ENCODE measurements at places on chromosomes 13 and 19.

- DNase-seq = no peak
Measured at GRCh38 chr13:77333594-77333993, 6.7 kb upstream of the MYCBP2 start.

DNA sequence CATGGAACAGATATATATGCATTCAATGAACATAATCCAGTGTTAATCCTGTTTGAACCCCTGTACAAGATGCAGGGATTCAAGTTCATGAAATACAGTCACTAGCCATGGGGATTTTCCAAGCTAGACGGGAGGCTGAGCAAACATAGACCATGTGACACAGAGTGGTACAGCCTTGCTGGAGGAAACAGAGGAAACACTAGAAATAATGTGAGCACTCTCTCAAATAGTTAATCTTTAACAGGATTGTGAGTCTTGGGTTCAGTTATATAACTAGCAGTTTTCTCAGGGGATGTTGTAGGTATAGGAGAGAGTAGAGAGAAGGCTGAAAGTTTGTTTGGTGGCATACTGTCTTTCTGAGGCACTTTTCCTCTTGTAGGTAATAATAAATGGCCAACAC lies 13.9 kb upstream of the LGALS16 start:
- DNase-seq = no peak

- DNase-seq = no peak
Measured at GRCh38 chr13:108902405-108903155, 273.2 kb downstream of the MYO16 start.

- no peak for DNase-seq
Measured at GRCh38 chr13:23348262-23349127, 85.0 kb downstream of the SACS start.

DNA sequence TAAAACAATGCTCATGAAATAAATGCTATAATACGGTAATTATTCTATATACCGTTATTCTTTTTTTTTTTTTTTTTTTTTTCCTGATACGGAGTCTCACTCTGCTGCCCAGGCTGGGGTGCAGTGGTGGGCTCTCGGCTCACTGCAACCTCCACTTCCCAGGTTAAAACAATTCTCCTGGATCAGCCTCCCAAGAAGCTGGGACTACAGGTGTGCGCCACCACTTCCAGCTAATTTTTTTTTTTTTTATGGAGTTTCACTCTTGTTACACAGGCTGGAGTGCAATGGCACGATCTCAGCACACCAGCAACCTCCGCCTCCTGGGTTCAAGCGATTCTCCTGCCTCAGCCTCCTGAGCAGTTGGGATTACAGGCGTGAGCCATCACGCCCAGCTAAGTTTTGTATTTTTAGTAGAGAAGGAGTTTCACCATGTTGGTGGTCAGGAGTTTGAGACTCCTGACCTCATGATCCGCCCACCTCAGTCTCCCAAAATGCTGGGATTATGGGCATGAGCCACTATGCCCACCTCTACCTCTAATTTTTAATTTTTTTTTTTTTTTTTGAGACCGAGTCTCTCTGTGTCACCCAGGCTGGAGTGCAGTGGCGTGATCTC lies 6.9 kb downstream of the PPP1R15A start:
- DNase-seq = no peak

- no peak for DNase-seq
Measured at GRCh38 chr19:46530636-46531035, 35.0 kb upstream of the PNMA8B start.

DNA sequence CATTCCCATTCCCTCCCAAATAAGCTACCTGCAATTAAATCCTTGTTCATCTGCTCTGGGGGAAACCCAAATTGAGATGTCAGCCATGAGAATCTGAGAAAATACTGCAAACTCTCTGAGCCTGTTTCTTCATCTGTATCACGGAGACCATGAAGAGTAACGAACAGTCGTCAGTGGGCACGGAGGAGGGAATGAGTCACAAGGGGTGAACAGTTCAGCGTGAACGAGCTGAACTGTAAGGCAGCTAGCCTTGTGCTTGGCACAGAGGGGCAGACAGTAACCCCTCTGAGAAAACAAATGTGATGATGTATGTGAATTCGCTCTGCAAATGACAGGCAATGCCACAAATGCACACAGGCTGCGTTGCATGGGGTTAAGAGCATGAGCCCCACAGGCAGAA lies 288.7 kb downstream of the FOXO1 start:
- no peak for DNase-seq

- no peak for DNase-seq
Measured at GRCh38 chr19:43572171-43572588, 3.1 kb downstream of the XRCC1 start.

- no peak for DNase-seq
Measured at GRCh38 chr13:73733706-73734105, 400.5 kb downstream of the KLF12 start.

DNA sequence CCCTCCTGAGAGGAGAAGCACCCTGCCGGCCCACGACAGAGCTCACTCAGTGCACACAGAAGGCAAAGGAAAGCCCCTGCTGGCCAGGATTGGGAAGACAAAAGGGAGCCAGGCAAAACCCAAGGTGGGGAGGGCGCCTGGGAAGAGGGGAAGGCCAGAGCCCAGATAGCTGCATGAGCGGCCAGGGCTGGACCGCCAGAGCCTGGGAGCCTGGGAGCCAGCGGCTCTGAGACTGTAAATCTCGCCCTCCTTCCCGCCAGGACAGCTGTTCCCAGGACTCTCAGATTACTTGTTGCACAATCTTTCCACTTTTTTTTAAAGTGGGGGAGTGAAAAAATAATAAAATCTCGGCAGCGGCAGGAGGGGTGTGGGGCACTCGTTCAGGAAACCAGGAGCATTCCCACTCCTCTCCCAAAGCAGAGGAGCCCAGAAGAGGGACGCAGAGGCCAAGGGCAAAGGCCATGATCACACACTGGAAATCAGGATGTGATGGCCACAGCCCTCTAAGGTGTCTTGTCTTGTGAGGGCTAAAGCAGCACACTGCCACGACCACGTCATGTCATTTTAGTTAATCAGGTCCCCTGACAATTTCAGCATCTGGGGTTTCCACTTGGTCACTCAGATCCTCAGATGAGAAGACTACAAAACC lies 19.6 kb upstream of the EPHX3 start:
- peak; percentile 54 for DNase-seq

GRCh38 chr13:59625111-59625510 lies 538.6 kb downstream of the DIAPH3 start:
- no peak for DNase-seq

- DNase-seq = no peak
Measured at GRCh38 chr13:95559100-95559499, 6.6 kb downstream of the CLDN10 start.

DNA sequence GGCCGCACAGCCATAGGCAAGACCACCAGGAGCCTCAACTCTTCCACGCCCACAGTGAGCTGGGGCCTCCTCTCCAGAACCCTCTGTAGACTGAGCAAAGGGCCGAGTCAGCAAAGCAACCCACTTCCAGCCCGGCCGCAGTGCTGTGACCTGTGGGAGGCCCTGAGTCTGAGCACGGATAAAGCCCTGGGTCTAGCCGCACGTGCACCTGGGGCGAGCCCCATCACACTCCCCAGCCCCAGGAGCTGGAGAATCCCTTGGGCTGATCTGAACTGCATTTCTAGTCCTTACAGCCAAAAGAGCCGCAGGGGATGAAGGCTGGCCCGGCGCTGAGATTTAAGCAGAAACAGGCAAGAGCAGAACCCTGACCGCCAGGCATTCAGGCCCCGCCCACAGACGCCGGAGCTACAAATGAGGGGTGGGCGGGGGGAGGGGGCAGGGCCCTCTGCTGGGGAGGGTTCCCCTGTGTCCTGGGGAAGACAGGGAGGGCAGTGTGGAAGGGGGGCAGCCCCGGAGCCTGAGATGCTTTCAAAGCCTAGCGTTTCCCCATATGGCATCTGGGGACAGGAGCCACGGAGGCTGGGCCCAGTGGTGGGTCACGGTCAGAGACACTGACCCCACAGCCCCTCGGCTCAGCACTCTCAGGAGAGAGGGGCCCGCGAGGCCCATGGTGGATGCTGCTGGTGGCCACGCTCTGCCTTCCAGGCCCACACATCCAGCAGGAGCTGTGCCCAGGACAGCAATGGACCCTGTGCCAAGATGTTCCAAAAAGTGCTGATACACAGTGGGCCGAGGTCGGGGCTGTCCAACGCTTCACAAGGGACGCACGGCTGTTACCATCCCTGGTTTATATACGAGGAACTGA lies 4.9 kb downstream of the TMEM259 start:
- DNase-seq = no peak
